ENCODE measurements at places on chromosomes 4 and X. TPM values are rescaled to one million over a fixed set of nuclear protein-coding genes. Genes with fewer than 3 reads are reported as not detected.

Gene CITED1
- total RNA-seq: 1.5 TPM

DNA sequence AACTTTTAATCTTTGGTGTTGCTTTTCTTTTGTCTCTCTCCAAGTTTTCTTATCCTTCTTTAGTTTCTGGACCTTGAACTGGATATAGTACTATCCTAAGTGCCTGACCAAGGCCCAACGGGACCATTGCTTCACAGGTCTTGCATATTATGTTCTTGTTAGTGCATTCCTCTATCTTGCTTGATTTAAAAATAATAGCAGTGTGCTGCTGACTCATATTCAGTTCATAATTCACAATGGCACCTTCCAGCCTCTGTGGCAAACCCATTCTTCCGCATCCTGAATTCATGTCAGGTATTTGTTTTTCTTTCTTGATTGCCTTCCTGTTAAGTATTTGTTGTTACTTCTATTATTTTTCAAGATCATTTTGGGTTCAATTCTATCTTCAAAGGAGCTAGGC, 197.1 kb upstream of the GIMD1 start:
- DNase-seq: no peak

DNA sequence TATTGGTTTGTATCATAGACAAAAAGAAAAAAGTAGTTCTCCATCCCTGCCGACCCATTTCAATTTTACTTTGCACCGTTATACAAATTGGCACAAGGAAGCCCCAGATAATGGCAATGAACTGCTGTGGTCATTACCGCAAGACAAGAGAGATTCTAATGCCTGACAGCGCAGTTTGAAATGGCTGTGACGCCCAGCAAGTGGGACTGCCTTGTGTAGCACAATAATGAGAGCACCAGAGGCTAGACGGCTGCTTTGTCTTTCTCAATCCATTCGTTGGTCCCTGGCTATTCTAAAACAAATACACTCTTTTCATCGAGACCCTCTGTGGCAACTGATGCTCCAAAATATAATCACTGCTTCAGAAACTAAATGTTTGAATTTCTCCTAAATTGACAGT, 192.4 kb upstream of the NEIL3 start:
- DNase-seq: no peak

GRCh38 chr4:180809439-180809838, 1433.8 kb upstream of the TENM3 start:
- no peak for DNase-seq

Gene CT83
- total RNA-seq: not detected

Gene PDE5A
- total RNA-seq: not detected

Gene NXF3
- not detected for total RNA-seq

GRCh38 chrX:6052111-6052745, 176.4 kb downstream of the NLGN4X start:
- DNase-seq: no peak

DNA sequence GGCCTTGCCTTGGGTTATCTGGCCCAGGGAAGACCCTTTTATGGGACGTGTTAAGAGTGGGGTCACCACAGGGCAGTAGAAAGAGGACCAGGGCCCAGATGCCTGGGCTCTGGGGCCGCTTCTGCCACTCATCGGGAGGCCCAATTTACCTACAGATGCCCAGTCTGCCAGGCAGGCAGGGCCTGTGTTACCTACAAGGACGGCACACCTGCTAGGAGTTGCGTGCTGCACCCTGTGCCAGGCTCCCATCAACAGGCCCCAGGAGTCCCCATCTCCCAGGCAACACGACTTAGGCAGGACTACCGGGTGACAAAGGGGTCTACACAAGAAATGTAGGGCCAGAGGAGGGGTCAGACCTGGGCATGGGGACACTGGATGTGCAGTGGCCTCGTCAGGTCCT, 34.6 kb downstream of the WDR1 start:
- no peak for DNase-seq

DNA sequence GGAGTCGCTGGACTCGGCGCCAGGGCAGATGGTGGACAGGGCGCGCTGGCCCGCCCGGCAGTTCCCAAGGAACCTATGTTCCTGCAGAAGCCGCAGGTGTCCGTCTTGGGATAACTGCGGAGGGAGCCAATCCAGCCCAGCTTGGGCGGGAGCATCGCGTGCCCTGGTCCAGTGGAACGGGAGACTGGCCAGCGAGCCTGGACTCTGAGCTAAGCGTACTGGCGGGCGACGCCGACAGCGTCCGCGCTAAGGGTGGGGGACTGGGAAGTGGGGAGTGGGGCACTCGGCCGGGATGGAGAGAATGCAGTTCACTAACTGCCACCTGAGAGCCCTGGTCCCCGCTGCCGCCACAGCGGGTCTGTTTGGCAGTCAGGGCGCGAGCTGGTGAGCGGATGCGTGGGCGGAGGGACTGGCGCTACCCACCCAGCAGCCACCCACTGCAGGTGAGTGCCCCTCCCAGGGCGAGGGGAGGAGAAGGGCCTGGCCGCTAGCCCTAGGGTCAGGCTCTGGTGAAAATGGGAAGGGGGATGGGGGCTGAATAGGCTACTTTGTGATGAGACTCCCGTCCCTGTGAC, 1.3 kb upstream of the MAMLD1 start:
- DNase-seq: no peak

DNA sequence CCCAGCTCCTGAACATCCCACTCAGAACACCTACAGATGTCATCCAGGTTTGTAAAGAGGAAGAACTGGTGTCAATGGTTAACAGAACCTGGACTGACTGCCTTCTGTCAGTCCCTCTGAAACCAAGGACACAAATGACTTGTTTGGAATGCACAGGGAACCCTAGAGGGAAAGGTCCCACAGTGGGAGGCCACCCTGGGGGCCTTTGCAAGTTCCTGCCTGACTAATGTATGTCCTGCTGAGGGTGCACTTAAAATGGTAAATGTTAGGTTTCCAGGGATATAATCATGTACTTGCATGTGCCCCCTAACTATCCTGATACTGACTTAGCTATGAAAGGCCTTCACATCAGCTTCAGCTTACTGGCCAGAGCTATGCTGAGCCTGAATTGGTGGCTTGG, 15.0 kb upstream of the XAGE2 start:
- DNase-seq: no peak
